MCF 10A (cell line): ENCODE measurements at places on chromosomes 1 and 21. TPM values are rescaled to one million over a fixed set of nuclear protein-coding genes. Genes with fewer than 3 reads are reported as not detected.
A peak's percentile ranks its signal among the peaks of the same experiment; 100 is the strongest.

Gene EFNA3
- total RNA-seq: 1.6 and 1.7 TPM in 2 replicates

DNA sequence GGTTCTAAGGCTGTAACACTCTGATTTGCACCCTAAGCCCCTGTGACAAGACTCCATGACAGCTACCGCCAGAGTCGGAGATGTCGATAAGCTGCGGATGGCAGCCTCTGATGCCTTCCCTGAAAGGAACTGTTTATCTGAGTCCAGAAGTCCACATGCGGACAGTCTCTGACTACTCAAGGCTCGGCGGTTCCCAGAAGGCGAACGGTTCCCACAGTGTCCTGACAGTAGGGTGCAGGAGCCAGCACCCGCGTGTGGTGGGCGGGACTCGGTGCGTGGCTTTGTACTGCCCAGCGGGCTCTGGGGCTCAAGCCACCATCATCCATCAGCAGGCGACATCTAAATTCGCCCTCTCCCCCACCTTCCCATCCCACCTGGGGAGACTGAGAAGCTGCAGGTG lies 30.7 kb downstream of the LRP8 start:
- no peaks in the 10 kb centered on the region for H3K27me3 ChIP-seq
- H3K27ac ChIP-seq: no peak overlapping the region
- H3K36me3 ChIP-seq: peaks cover 6% of the 10 kb centered on the region
- no peak for DNase-seq
- peaks cover 19% of the 10 kb centered on the region for H3K4me1 ChIP-seq

- H3K27me3 ChIP-seq: no peaks in the 10 kb centered on the region
- H3K4me1 ChIP-seq: peaks cover 9% of the 10 kb centered on the region
- DNase-seq: no peak
- H3K4me3 ChIP-seq: no peak overlapping the region
- H3K27ac ChIP-seq: no peak overlapping the region
- no peaks in the 10 kb centered on the region for H3K36me3 ChIP-seq
These were observed 27.1 kb upstream of the RUNX3 start for GRCh38 chr1:24957016-24957807.

- no peak for DNase-seq
- H3K36me3 ChIP-seq: peaks cover 5% of the 10 kb centered on the region
- H3K27me3 ChIP-seq: no peaks in the 10 kb centered on the region
- H3K4me1 ChIP-seq: peaks cover 24% of the 10 kb centered on the region
These were observed 9.7 kb downstream of the ADARB1 start for GRCh38 chr21:45084121-45084520.

Gene CXADR
- total RNA-seq: 7.9 TPM in 2 replicates

Gene ANGPTL1
- not detected in 2 replicates for total RNA-seq

Gene CASP9
- total RNA-seq: 8.9 and 12.1 TPM in 2 replicates

DNA sequence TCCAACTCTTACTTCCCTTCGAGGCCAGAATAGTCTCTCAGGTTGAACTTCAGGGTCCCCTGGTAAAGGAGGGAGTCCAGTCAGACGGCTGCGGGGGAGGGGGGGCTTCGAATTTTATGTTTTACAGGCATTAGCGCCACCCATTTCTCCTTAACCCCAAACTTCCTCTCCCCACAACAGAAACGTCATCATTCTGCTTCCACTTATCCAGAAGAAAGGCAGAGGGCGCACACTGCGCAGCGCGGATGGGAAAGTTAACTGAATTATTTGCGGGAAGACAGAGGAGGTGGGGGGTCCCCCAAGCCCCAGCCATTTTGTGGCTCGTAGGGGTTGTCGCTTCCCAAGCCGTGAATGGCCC lies 529 bp upstream of the PRMT2 start:
- peak overlapping the region; percentile 91 for H3K27ac ChIP-seq
- H3K4me3 ChIP-seq: peak overlapping the region; percentile 96
- peak; percentile 66 for DNase-seq
- H3K4me1 ChIP-seq: peaks cover 22% of the 10 kb centered on the region
- H3K36me3 ChIP-seq: peaks cover 14% of the 10 kb centered on the region

GRCh38 chr1:246404078-246404477 lies 103.0 kb downstream of the SMYD3 start:
- no peak overlapping the region for H3K4me3 ChIP-seq
- H3K4me1 ChIP-seq: no peaks in the 10 kb centered on the region
- H3K27me3 ChIP-seq: no peaks in the 10 kb centered on the region
- H3K36me3 ChIP-seq: no peaks in the 10 kb centered on the region
- no peak overlapping the region for H3K27ac ChIP-seq
- no peak for DNase-seq

- no peak overlapping the region for H3K4me3 ChIP-seq
- H3K27ac ChIP-seq: no peak overlapping the region
- H3K4me1 ChIP-seq: no peaks in the 10 kb centered on the region
These were observed 38.5 kb downstream of the EPHA2 start for GRCh38 chr1:16117369-16117768.

- H3K36me3 ChIP-seq: no peaks in the 10 kb centered on the region
- peaks cover 4% of the 10 kb centered on the region for H3K4me1 ChIP-seq
- DNase-seq: no peak
- no peak overlapping the region for H3K4me3 ChIP-seq
- H3K27ac ChIP-seq: no peak overlapping the region
These were observed 15.7 kb downstream of the AVPR1B start for GRCh38 chr1:206101351-206102045.

DNA sequence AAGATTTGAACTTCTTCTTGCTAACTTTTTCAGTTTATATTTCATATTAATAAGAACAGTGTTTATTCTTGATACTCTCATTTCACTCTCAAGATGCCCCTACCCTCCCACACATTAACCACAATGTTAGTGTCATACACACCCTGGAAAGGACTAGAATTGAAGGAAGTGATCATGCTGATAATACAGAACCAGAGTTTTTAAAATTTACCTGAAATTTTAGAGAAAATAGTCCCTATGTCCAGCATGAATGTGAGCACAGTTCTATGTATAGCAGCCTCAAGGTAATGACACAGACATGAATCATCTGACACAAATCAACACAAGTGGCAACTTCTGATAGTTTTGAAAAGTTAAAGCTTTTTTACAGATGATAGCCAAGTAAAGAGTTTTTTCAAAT lies 26.0 kb downstream of the RGS1 start:
- no peaks in the 10 kb centered on the region for H3K27me3 ChIP-seq
- peak; percentile 50 for DNase-seq
- no peak overlapping the region for H3K4me3 ChIP-seq
- H3K27ac ChIP-seq: no peak overlapping the region

DNA sequence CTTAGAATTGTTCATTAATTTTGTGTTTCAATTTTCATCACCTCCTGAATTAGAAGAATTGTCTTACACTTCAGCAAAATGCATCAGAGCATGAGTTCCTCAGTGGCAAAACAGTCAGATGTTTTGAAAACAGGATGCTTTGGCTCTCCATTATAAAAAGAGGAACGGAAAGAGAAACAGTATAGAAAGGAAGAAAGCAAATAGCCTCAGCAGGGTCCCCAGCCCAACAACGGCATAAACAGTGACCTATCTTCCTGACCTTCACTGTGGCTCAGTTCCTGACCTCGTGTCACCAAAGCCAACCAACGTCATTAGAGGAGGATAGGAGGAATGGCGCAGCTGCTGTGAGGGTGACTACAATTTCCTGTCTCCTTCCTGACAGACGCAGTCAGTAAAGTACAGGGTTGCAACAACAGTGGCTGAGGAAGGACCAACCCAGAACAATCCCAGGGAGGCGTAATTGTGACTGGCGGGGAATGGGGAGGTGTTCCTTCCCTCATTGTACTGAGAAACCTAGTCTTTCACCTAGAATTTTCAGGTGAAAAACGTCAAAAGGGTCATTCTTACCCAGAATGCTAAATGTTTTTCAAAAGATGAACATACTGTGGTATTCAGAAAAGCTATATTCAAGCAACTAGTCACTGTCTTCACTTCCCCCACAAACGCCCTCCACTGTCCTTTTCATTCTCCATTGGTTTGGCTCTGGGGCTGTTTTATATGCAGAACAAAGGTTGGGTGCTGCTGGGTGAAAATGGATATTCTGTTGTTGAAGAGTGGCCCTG lies 197.9 kb upstream of the SGIP1 start:
- H3K4me3 ChIP-seq: peak overlapping the region; percentile 79
- peak; percentile 60 for DNase-seq
- H3K4me1 ChIP-seq: peaks cover 31% of the 10 kb centered on the region
- H3K27me3 ChIP-seq: no peaks in the 10 kb centered on the region

GRCh38 chr21:28522014-28522799 lies 470.5 kb downstream of the LTN1 start:
- H3K27me3 ChIP-seq: no peaks in the 10 kb centered on the region
- peak; percentile 34 for DNase-seq
- no peaks in the 10 kb centered on the region for H3K36me3 ChIP-seq
- no peak overlapping the region for H3K4me3 ChIP-seq
- peaks cover 6% of the 10 kb centered on the region for H3K4me1 ChIP-seq

DNA sequence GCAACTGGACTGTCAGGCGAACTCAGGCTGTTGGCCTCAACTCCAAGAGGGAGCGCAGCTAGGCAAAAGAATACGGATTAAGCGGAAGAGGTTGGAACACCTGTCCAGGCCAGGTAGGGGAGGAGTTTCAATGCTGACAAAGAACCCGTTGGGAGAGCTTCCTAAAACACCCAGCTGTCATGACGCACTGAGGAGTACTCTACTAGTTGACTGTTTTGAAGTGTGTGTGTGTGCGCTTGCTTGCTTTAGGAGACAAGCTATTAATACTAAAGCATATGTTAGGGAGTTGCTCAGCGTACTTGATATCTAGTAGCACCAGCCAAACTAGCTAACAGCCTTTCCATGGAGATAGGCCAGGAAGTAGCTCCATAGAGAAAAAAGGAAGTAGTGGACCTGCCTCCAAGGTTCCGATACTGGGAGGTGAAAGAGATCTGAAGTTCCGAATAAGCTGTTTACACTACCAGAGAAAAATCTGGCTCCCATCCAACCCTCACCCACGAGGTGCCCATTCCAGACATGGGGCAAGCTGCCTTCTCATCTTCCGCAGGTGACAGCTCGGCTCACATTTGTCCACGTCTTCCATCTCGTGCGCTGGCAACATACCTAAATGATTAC lies 974 bp upstream of the FNBP1L start:
- DNase-seq: peak; percentile 67
- peak overlapping the region; percentile 95 for H3K27ac ChIP-seq
- H3K4me1 ChIP-seq: peaks cover 29% of the 10 kb centered on the region
- H3K4me3 ChIP-seq: peak overlapping the region; percentile 100

Gene GPR37L1
- total RNA-seq: not detected in 2 replicates

DNA sequence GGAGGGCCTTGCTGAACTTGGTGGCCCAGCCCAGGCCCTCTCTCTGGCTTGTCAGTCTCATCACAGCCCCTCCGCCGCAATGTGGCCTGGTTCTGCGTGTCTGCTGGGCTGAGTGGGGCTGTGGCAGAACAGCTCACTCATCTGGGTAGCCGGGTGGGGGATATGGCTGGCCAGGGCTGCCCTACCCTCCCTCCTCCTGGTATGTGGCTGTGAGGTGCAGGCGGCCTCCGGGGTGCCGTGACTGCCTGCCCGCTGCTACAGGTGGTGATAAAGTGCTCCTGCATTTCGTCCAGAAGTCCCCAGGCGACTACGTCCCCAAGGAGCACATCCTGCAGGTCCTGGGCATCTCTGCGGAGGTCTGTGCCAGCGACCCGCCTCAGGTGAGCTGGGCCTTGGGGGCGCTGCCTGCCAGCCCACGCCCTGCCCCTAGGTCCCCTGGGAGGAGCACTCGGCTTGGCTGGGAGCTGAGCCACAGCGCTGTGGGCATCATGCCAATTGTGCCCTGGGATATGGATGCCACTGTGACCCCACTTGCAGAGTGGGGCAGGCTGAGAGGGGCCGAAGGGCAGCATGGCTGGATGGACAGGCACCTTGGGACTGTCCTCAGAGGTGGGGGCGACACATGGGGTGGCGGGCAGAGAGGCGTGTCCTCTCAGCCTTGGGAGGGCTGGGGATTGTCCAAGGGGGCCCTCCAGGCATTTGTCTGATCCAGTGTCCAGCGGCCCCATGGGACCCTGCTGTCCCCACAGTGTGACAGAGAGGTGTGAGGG lies 2.3 kb downstream of the PRXL2B start:
- no peak for DNase-seq
- H3K4me3 ChIP-seq: no peak overlapping the region
- H3K27ac ChIP-seq: no peak overlapping the region
- peaks cover 8% of the 10 kb centered on the region for H3K36me3 ChIP-seq

Gene SLC39A1
- 124 and 159 TPM in 2 replicates for total RNA-seq

GRCh38 chr1:25747046-25747719 lies 52.8 kb upstream of the SELENON start:
- H3K27ac ChIP-seq: peak overlapping the region; percentile 92
- no peak overlapping the region for H3K4me3 ChIP-seq
